ENCODE measurements at places on chromosomes 13 and 19.

GRCh38 chr13:96460609-96461008 is 370.7 kb downstream of the HS6ST3 start:
- DNase-seq, result no peak

DNA sequence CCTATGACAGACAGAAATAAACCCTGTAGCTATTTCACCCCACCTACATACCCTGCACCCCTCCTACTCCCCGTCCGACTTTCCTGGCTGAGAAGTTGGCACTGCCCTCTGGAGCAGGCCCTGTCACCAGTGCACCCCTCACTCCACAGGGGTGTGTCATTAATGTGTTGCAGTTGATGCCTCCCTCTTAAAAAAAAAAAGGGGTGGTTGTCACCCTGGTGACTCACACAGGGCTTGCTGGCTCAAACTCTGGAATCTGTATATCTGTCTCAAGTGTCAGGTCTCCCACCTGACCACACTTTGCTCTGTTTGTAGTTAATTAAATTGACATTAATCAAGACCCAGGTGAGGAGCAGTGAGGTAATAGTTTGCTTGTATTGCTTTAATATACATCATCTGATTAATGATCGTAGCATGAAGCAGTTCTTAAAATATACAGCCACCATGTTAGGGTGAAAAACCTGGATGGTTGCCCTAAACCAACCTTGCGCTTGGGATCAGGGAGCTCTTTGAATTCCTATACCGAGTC is 2.0 kb upstream of the GATAD2A start:
- DNase-seq, result no peak

GRCh38 chr13:79349011-79349410 is 57.0 kb downstream of the RBM26 start:
- no peak for DNase-seq

DNA sequence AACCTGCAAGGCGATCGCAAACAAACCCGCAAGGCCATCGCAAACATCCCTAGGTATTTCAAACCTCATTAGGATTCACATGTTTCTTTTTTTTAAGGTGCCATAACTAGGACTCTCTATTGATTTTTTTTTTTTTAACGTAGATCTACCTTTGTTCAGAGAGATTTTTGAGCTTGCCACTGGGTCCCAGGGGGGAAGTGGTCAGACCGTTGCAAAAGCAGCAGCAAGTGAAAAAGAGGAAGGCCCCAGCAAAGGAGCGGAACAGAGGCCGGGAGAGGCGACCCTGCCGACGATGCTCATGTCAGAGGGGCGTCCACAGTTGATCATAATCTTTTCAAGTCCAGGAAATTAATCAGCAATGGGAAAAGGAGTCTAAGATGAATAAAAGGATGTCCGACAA is 32.7 kb upstream of the FLT1 start:
- no peak for DNase-seq

DNA sequence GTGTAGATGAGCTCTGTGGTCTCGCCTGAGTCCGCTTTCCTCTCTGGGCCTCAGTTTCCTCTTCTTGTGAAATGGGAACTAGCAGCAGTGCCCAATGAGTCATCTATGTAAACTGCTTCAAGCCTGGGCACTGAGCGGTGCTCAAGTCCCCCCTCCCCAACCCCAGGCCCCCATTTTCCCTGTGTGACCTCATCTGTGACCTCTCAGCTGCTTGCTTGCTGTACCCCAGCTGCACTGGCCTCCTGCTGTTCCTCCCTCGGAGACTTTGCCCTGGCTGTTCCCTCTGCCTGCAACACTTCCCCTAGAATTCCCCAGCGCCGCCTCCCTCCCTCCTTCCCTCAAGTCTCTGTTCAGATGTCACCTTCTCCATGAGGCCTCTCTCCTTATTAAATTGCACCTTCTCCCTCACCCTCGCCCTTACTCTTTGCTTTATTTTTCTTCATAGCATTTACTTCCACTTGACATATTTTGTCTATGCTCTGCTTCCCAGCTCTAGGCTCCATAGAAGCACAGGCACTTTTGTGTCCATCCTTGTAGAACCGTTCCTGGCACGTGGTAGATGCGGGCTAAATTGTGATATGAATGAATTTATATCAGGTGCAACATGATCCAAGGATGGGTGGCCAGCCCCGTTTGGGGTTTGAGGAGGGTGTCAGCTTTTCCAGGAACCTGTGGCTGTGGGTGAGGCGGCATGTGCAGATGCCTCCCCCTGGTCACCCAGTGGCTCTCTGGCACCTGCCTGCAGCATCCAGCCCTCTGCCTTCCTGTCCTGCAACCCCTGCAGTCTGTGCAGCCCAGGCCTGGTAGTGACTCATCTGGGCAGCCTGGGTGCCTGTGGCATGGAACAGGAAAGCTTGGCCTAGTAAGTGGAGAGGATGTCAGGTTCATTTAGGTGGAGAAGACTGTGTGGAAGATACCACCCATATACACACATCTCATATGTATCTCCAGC is 26.3 kb downstream of the SIPA1L3 start:
- no peak for DNase-seq

DNA sequence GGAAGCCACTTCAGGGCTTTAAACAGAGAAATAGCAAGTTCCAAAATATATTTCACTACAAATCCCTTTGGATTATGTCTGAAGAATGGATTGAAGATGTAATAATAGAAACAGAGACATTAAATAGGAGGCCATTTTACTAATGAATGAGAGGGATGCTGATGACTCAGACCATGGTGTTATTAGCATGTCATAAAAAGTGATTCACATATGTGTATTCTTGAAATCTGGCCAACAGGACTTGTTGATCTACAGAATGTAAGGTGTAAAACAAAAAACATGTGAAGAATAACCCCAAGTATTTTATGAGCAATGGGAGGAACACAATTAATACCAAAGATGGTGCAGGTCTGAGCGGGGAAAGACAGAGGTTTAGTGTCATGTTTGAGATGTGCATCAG is 873.7 kb downstream of the SLITRK5 start:
- no peak for DNase-seq

- no peak for DNase-seq
Measured at GRCh38 chr13:39538816-39539790, 63.9 kb downstream of the LHFPL6 start.

All from caudate nucleus (tissue), 63 donors.